ENCODE measurements at places on chromosomes 16 and 17.
A peak's percentile ranks its signal among the peaks of the same experiment; 100 is the strongest.

GRCh38 chr17:50394711-50395110 lies 2.6 kb downstream of the LRRC59 start:
- peaks cover 20% of the 10 kb centered on the region for H3K4me1 ChIP-seq
- H3K27ac ChIP-seq: no peak overlapping the region
- no peak for DNase-seq
- peaks cover 52% of the 10 kb centered on the region for H3K36me3 ChIP-seq

DNA sequence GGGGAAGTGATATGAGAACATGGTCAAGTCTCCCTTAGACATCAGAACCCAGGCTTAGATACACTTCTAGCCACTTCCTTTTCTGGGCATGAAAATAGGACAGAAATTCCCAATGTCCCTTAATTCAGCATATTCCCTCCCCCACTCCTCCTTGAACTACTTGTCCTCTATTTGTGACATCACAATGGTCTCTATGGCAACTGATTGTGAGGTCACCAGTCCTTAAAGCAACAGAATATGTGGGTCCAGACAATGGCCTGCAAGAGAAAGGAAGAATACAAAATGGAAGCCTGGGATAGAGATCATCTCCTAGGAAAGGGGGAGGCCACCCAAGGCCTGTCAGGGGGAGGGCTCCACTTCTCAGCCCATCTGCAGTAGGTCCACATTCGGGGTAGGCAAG lies 6.7 kb upstream of the SEZ6 start:
- no peak overlapping the region for H3K4me3 ChIP-seq
- H3K36me3 ChIP-seq: no peaks in the 10 kb centered on the region
- peaks cover 24% of the 10 kb centered on the region for H3K27me3 ChIP-seq
- no peaks in the 10 kb centered on the region for H3K4me1 ChIP-seq
- no peak for DNase-seq

GRCh38 chr17:33751702-33752065 lies 458.6 kb upstream of the ASIC2 start:
- H3K36me3 ChIP-seq: no peaks in the 10 kb centered on the region
- peaks cover 16% of the 10 kb centered on the region for H3K27me3 ChIP-seq
- no peak for DNase-seq
- H3K27ac ChIP-seq: no peak overlapping the region
- H3K4me3 ChIP-seq: peak overlapping the region; percentile 59

DNA sequence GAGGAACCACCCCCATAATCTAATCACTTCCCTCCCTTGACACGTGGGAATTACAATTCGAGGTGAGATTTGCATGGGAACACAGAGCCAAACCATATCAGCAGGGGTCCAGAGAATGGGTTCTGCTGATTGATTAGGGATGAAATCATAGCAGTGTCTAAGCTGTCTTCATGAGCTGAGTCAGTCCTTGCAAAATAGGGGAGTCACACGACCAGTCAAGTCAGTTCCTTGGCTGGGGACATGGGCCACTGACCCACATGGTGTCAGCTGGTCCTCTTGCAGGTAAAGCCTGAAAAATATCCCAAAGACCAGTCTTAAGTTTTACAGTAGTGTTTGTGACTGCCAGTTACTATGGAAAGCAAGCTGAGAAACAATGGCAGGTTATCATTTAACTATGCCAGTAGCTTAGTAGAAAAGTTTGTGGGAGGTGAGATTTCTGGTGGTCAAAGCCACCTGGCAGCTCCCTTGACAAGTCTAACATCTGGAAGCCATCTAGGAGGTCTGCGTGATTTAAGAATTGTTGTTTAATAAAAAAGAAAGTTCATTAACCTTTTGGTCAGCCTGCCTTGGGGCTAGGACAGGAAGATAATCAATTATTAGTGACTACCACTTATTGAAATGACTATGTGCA lies 15.7 kb upstream of the ATF7IP2 start:
- H3K4me1 ChIP-seq: no peaks in the 10 kb centered on the region
- DNase-seq: no peak
- H3K36me3 ChIP-seq: no peaks in the 10 kb centered on the region
- no peak overlapping the region for H3K27ac ChIP-seq
- peaks cover 10% of the 10 kb centered on the region for H3K27me3 ChIP-seq

GRCh38 chr17:73192206-73192893 lies 505 bp upstream of the COG1 start:
- no peaks in the 10 kb centered on the region for H3K27me3 ChIP-seq
- H3K4me1 ChIP-seq: peaks cover 24% of the 10 kb centered on the region
- DNase-seq: peak; percentile 75
- H3K4me3 ChIP-seq: peak overlapping the region; percentile 92
- H3K36me3 ChIP-seq: peaks cover 9% of the 10 kb centered on the region
- peak overlapping the region; percentile 96 for H3K27ac ChIP-seq

- H3K4me3 ChIP-seq: no peak overlapping the region
- peaks cover 9% of the 10 kb centered on the region for H3K4me1 ChIP-seq
- DNase-seq: no peak
- H3K27me3 ChIP-seq: no peaks in the 10 kb centered on the region
- H3K27ac ChIP-seq: no peak overlapping the region
These were observed 68.5 kb upstream of the PLCG2 start for GRCh38 chr16:81710596-81710995.

- peak overlapping the region; percentile 80 for H3K4me3 ChIP-seq
- peaks cover 68% of the 10 kb centered on the region for H3K4me1 ChIP-seq
- H3K27me3 ChIP-seq: no peaks in the 10 kb centered on the region
- H3K36me3 ChIP-seq: peaks cover 13% of the 10 kb centered on the region
- no peak for DNase-seq
These were observed 4.7 kb upstream of the NSMCE1 start for GRCh38 chr16:27273330-27273669.

All from T-helper 2 cell treated with Interferon-gamma antibody and Interleukin-4, amounts not matched to agents 5 μg/mL and 100 μg/mL, for 36 hours (primary cell).